Mesangial cell (primary cell): ENCODE measurements at places on chromosomes 12 and 14. TPM values are rescaled to one million over a fixed set of nuclear protein-coding genes. Genes with fewer than 3 reads are reported as not detected.

EFS gene
- total RNA-seq: 10.4 and 14.7 TPM in 2 replicates

P2RX2 gene
- total RNA-seq: not detected in 2 replicates

ISM2 gene
- total RNA-seq: under 0.01 and 2.5 TPM in 2 replicates

MYO1A gene
- not detected in 2 replicates for total RNA-seq

BIN2 gene
- total RNA-seq: not detected in 2 replicates

APAF1 gene
- total RNA-seq: 10.3 and 11.7 TPM in 2 replicates

ERBB3 gene
- total RNA-seq: 2.3 and 5.6 TPM in 2 replicates

OR6C6 gene
- total RNA-seq: not detected in 2 replicates

RASSF9 gene
- 1.3 and 7.2 TPM in 2 replicates for total RNA-seq

KCNH3 gene
- 0.16 and 1.1 TPM in 2 replicates for total RNA-seq

SPX gene
- 3.3 and 6.5 TPM in 2 replicates for total RNA-seq

VRTN gene
- not detected in 2 replicates for total RNA-seq

HEATR5A gene
- total RNA-seq: 10.6 and 11.4 TPM in 2 replicates

FAM216A gene
- 9.0 and 21.2 TPM in 2 replicates for total RNA-seq

SLC6A15 gene
- 0.65 and 1.3 TPM in 2 replicates for total RNA-seq

SERPINA3 gene
- total RNA-seq: 0.16 and 1.6 TPM in 2 replicates

FAM181A gene
- total RNA-seq: not detected in 2 replicates

CAPZA3 gene
- not detected in 2 replicates for total RNA-seq

HOXC11 gene
- 1.3 and 1.8 TPM in 2 replicates for total RNA-seq

STX2 gene
- total RNA-seq: 14.3 and 23.1 TPM in 2 replicates

ARMH4 gene
- total RNA-seq: 10.3 and 15.8 TPM in 2 replicates

REM2 gene
- 0.33 and 0.38 TPM in 2 replicates for total RNA-seq

SPTLC2 gene
- total RNA-seq: 25.4 and 54.8 TPM in 2 replicates

GPRC5D gene
- 0.13 TPM in 1 of 2 replicates, not detected in the other for total RNA-seq
